ENCODE measurements at places on chromosomes 7 and 10. TPM values are rescaled to one million over a fixed set of nuclear protein-coding genes. Genes with fewer than 3 reads are reported as not detected.

- H3K27ac ChIP-seq = no peak overlapping the region
- DNase-seq = peak; percentile 33
- no peaks in the 10 kb centered on the region for H3K36me3 ChIP-seq
- H3K4me1 ChIP-seq = peaks cover 36% of the 10 kb centered on the region
These were observed 52.4 kb upstream of the ITGB1 start for GRCh38 chr10:33010132-33011037.

DNA sequence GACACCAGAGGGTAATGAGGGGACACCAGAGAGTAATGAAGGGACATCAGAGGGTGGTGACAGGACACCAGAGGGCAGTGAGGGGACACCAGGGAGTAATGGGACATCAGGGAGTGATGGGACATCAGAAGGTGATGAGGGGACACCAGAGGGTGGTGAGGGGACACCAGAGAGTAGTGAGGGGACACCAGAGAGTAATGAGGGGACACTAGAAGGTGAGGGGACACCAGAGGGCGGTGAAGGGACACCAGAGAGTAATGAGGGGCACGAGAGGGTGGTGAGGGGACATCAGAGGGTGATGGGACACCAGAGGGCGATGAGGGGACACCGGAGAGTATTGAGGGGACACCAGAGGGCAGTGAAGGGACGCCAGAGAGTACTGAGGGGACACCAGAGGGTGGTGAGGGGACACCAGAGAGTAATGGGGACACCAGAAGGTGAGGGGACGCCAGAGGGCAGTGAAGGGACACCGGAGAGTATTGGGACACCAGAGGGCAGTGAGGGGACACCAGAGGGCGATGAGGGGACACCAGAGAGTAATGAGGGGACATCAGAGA lies 10.6 kb downstream of the NACAD start:
- H3K36me3 ChIP-seq = peaks cover 23% of the 10 kb centered on the region
- H3K4me1 ChIP-seq = no peaks in the 10 kb centered on the region

- no peaks in the 10 kb centered on the region for H3K27me3 ChIP-seq
- no peak overlapping the region for H3K4me3 ChIP-seq
- H3K4me1 ChIP-seq = no peaks in the 10 kb centered on the region
- H3K27ac ChIP-seq = no peak overlapping the region
- no peaks in the 10 kb centered on the region for H3K36me3 ChIP-seq
These were observed 93.2 kb downstream of the CFTR start for GRCh38 chr7:117572856-117573620.

The NOC3L gene
- 53.7 TPM for total RNA-seq

The HOXA7 gene
- not detected for total RNA-seq

DNA sequence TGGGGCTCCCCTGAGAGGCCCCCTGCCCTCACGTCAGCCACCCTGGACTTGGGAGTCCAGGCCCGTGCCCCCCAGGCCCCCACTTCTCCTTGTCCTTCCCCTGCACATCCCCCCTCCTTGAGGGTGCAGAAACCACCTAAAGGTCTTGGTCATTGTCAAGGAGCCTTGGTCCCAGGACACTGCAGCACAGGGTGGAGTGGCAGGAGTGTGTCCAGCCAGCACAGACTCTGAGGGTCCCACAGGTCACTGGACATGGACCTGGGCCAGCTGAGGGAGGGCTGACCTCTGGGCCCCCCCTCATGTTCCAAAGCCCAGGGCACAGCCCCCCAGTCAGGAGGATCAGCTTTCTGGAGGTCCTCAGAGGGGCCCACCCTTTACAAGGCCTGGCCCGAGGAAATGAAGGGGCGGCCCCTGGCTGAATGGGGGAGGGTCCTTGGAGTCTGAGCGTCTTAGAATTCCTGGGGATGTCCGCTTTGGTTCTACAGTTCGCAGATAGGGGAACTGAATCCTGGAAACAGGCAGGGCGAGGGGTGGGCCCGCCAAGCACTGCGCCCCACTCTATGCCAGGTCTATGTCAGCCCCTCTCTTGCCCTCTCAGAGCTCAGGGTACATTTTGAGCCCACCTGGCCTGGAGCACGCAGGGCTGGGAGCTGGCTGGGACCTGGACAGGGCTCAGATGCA lies 54.0 kb downstream of the PWWP2B start:
- H3K4me3 ChIP-seq = no peak overlapping the region
- peaks cover 29% of the 10 kb centered on the region for H3K4me1 ChIP-seq
- no peaks in the 10 kb centered on the region for H3K27me3 ChIP-seq
- no peak for DNase-seq

The OR2A42 gene
- total RNA-seq = not detected

DNA sequence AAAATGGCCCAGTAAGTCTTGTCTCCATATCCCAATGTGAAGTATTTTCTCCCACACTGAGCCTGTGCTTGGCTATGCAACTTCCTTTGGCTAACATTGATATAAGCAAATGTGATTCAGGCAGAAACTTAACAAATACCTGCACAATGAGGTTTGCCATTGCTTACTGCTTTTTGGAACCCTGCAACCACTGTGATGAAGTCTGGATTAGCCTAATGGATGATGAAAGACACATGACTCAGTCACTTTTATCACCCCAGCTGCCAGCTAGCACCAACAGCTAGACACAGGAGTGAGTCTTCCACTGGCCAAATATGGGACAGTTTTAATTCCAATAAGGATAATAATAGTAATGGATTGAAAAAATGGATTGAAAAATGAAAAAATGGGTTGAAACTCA lies 854.5 kb downstream of the GRM8 start:
- no peak overlapping the region for H3K27ac ChIP-seq
- H3K36me3 ChIP-seq = no peaks in the 10 kb centered on the region
- no peaks in the 10 kb centered on the region for H3K4me1 ChIP-seq
- no peaks in the 10 kb centered on the region for H3K27me3 ChIP-seq

DNA sequence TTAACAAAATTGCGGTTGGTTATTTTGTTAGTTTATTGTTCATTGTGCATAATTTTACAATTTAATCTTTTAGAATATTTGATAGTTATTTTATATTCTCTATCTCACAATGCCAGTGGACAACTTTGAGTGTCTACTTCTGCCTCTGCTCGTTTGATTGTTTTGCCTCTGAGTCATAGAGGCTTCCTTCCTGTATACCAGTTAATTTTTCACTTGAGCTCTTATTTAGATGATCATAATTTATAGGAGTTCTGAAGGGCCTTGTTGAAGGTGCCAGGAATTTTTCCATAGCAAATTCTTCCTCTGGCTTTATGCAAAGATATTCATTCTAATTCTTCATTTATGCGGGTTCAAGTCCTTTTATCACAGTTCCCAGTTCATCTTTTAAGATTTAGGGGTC lies 5.2 kb upstream of the MALRD1 start:
- no peaks in the 10 kb centered on the region for H3K36me3 ChIP-seq
- no peak overlapping the region for H3K4me3 ChIP-seq
- no peaks in the 10 kb centered on the region for H3K27me3 ChIP-seq
- no peak overlapping the region for H3K27ac ChIP-seq
- no peak for DNase-seq

DNA sequence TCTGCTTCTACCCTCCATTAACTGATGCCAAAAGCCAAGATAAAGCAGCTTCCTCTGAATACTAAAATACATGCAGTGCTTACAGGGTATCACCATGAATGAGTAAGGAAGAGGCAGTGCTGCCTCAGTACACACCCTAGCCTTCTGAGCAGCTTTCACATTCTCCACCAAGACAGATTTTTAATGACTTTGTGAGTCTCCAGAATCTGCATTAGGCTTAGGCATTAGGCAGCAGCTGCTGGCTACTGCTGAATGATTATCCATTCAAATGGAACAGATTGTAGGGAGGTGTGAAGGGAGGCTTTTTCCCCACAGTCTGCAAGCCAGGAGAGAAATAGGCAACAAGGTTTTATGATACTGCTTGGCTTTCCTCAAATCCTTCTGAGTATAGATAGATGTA lies 1226.7 kb upstream of the LRRN3 start:
- no peaks in the 10 kb centered on the region for H3K27me3 ChIP-seq
- no peak overlapping the region for H3K27ac ChIP-seq
- H3K36me3 ChIP-seq = no peaks in the 10 kb centered on the region
- no peak overlapping the region for H3K4me3 ChIP-seq
- no peak for DNase-seq
- no peaks in the 10 kb centered on the region for H3K4me1 ChIP-seq

- peaks cover 14% of the 10 kb centered on the region for H3K4me1 ChIP-seq
- no peak for DNase-seq
- H3K4me3 ChIP-seq = no peak overlapping the region
- H3K27ac ChIP-seq = no peak overlapping the region
- no peaks in the 10 kb centered on the region for H3K36me3 ChIP-seq
These were observed 39.0 kb upstream of the AGBL3 start for GRCh38 chr7:134947329-134947728.

The GPR37 gene
- total RNA-seq = not detected

The ADAM22 gene
- total RNA-seq = 1.1 TPM

- peaks cover 5% of the 10 kb centered on the region for H3K27me3 ChIP-seq
- H3K27ac ChIP-seq = no peak overlapping the region
- DNase-seq = no peak
- no peaks in the 10 kb centered on the region for H3K36me3 ChIP-seq
- no peak overlapping the region for H3K4me3 ChIP-seq
These were observed 186.9 kb upstream of the ADO start for GRCh38 chr10:62617652-62618051.

The ADRA2A gene
- not detected for total RNA-seq

DNA sequence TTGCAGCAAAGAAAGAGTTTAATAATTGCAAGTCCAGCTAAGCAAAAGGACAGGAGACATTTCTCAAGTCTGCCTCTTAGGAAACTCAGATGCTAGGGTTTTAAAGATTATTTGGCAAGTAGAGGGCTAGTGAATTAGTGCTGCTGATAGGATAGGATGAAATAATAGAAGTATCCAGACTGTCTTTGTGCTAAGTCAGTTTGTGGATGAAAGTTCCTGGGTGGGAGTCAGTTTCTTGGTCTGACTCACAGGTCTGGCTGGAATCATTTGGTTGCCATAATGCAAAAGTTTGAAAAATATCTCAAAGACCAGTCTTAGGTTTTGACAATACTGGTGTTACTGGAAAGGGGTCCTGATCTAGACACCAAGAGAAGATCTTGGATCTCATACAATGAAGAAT lies 42.6 kb upstream of the INHBA start:
- no peak overlapping the region for H3K4me3 ChIP-seq
- peaks cover 12% of the 10 kb centered on the region for H3K27me3 ChIP-seq

DNA sequence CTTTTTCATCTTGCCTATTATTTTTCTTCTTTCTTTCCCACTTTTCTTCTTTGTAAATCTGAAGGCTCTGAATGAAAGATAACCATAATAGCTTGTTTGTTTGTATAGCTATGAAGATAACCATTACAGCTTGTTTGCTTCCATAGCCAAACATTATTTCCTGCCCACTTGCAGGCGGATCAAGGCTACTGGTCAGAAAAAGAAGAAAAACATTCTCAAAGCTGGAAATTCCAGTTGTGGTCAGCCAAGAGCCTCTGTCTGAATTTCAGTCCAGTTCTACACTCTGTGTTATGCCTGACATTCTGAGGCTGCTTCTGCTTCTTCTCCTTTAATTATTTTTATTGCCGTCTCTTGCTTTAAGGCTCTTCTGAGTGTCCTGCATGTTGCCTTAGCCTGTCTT lies 48.9 kb downstream of the TMEM178B start:
- DNase-seq = no peak
- H3K27me3 ChIP-seq = peaks cover 21% of the 10 kb centered on the region
- no peaks in the 10 kb centered on the region for H3K36me3 ChIP-seq
- H3K4me3 ChIP-seq = no peak overlapping the region

DNA sequence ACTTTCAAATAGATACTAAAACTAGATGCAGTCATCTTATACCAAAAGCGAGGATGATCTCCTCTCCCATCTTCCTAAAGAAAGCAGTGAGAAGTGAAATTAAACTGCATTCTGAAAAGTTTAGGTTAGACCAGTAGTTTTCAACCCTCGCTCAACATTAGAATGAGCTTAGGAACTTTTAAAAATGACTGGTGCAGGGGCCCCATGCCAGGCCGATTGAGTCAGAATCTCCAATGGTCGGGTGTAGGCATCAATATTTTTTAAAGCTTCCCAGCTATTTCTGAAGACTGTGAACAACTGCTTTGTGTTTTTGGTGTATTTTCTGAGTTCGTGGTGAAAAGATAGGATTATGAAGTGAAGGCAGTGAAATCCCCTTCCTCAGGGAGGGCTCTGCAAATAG lies 146.0 kb downstream of the VTI1A start:
- peaks cover 19% of the 10 kb centered on the region for H3K36me3 ChIP-seq
- H3K4me1 ChIP-seq = no peaks in the 10 kb centered on the region
- DNase-seq = no peak
- no peak overlapping the region for H3K4me3 ChIP-seq

The ITGA8 gene
- total RNA-seq = not detected

DNA sequence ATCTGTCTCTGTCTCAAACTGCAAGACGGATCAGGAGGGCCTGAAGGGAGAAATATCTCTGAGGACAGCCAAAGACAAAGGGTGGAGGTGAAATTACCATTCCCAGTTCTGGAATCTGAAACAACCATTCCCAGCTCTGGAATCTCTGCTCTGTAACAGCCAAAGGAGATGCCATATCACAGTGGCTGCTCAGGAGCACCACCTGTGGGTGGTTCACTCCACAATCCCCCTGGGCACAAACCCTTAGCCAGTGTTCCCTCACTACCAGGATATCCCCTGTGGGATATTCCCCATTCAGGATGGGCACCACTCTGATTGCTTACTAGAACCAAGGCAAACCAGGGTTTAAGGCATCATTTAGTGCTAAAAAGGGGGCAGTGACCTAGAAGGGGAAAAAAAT lies 199.0 kb downstream of the HTR7 start:
- H3K36me3 ChIP-seq = no peaks in the 10 kb centered on the region
- H3K27me3 ChIP-seq = peaks cover 6% of the 10 kb centered on the region
- no peaks in the 10 kb centered on the region for H3K4me1 ChIP-seq
- H3K4me3 ChIP-seq = no peak overlapping the region
